ENCODE measurements at places on chromosomes 16 and 17. TPM values are rescaled to one million over a fixed set of nuclear protein-coding genes. Genes with fewer than 3 reads are reported as not detected.

- no peaks in the 10 kb centered on the region for H3K36me3 ChIP-seq
- H3K4me3 ChIP-seq: peak overlapping the region; percentile 90
- H3K27ac ChIP-seq: peak overlapping the region; percentile 88
- no peak for DNase-seq
- no peaks in the 10 kb centered on the region for H3K27me3 ChIP-seq
Measured at GRCh38 chr16:73047221-73047535, 750 bp downstream of the ZFHX3 start.

DNA sequence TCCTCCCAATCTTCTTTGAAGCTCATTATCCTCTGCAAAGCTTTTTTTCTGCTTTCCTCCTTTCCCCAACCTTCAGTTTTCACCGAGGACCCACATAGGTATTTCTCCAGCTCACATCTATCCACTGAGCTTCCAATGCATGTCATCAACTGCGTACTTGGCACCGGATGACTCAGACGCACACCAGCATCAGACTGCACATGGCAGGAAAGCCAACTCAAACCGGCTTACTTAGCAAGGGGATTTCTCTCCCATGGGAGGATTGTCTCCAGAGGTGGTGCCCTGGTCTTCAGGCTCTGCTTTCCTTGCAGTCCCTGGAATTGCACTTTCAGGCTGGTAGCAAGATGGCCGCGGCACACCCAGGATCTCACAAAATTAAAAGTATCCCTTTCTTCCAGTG lies 1.7 kb upstream of the AKTIP start:
- no peak overlapping the region for H3K4me3 ChIP-seq
- H3K27ac ChIP-seq: peak overlapping the region; percentile 94
- H3K36me3 ChIP-seq: no peaks in the 10 kb centered on the region
- no peaks in the 10 kb centered on the region for H3K27me3 ChIP-seq

- H3K4me3 ChIP-seq: no peak overlapping the region
- no peaks in the 10 kb centered on the region for H3K27me3 ChIP-seq
- H3K4me1 ChIP-seq: no peaks in the 10 kb centered on the region
- no peaks in the 10 kb centered on the region for H3K36me3 ChIP-seq
- H3K27ac ChIP-seq: no peak overlapping the region
- no peak for DNase-seq
Measured at GRCh38 chr17:75003070-75003956, 9.2 kb upstream of the MRPL58 start.

Gene TNP2
- not detected for total RNA-seq

DNA sequence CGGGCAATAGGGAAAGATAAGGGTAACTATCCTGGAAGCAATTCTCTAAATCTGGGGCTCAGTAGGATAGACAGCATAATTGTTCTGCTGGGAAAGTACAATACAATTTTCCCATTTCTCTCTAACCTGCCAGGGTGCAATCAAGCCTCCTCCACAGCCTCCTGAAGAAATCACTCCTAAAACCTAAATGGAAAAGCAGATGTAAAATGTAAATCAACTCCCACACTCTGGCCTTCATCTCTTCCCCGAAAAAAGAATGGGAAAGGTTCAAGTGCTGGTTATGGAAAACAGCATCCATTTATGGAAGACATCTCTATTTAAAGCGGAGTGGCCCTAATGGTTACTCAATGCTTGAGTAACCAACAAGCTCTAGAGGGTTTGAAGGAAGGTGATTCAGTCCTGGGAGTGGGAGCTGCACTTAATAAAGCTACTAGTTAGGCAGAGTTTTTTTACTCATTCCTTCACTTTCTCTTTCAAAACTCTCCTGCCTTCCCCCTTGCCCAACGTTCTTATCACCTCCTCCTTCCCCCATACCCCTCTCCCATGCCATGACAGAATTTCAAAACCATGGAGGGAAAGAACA lies 5.1 kb downstream of the MMD start:
- H3K27me3 ChIP-seq: no peaks in the 10 kb centered on the region
- H3K4me1 ChIP-seq: peaks cover 3% of the 10 kb centered on the region
- no peak overlapping the region for H3K27ac ChIP-seq
- no peak for DNase-seq
- H3K36me3 ChIP-seq: peaks cover under 1% of the 10 kb centered on the region

Gene VASN
- 2.7 TPM for total RNA-seq

Gene POLR2C
- 56.0 TPM for total RNA-seq

Gene NAA38
- 133 TPM for total RNA-seq

DNA sequence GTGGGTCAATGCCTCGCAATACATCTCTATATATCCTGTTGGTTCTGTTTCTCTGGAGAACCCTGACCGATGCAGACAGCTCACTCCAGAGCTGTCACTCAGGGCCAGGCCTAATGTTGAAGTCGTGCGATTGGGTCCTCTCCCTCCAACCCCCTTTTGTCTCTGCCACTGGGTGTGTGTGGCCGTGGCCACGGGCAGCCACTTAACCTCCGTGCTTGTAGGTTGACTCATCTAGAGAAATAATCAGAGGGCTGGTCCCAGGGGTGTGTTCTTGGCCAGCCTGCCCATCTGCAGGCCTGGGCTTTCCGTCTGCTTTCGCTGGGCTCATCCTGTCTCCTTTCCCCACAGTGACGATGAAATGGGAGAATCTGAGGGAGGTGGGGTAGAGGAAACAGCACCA lies 7.4 kb downstream of the ADAD2 start:
- no peak for DNase-seq
- no peaks in the 10 kb centered on the region for H3K4me1 ChIP-seq
- no peaks in the 10 kb centered on the region for H3K36me3 ChIP-seq
- no peak overlapping the region for H3K27ac ChIP-seq

DNA sequence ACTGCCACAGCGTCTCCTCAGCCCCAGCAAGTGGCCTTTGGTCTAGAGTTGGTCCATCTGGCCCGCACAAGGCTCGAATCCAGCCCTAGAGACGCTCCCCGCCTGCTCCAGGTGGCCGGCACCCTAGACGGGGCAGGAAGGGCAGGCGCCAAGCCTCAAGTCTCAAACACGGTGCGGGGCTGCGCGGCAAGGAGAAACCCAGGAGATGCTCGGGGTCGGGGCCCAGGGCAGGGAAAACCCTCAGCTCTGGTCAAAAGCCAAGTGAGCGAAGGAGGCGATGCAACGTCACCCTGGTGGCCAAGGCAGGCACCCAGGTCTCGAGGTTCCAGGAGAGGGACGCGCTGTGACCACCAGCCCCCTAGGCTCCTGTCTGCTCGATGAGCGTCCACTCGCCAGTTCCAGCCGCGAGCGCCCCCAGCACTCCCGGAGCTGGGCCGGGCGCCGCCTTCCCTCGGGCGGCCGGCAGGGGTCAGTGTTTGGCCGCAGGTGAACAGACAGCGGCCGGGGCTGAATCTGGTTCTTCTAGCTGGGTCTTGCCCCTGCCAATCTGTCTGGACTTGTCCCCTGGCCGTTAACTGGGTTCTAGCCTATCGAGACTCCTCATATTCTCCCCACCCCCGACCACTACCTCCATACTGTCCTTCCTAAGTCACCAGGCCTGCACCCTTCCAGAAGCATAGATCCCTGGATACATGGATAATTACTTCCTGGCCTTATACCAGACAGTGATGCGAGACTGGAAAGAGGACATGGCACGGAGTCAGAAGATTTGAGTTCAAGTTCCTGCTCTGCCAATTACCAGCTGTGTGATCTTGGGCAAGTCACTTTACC lies 44.0 kb downstream of the PRAC1 start:
- no peak overlapping the region for H3K4me3 ChIP-seq
- peak; percentile 83 for DNase-seq
- no peaks in the 10 kb centered on the region for H3K36me3 ChIP-seq
- no peaks in the 10 kb centered on the region for H3K27me3 ChIP-seq

Gene CA7
- 46.2 TPM for total RNA-seq

Gene REXO5
- 10.9 TPM for total RNA-seq

Gene BANP
- total RNA-seq: 18.6 TPM

DNA sequence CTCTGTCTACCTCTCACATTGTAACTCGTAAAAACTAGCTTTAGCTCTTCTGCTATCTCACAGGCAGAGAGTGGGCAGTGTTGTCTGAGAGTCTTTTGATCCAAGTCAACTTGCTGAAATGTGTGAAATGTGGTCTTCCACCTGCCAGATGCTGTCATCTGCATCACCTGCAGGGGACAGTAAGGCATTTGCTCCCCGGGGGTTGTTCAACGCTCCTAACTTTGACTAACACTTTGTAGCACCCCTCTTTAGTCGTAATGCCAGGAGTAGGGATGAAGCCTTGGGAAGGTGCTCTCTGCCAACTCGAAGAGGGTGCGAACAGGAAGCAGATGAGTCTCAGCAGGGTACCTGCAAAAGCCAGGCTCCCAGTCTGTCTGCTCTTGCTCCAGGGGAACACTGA lies 36.1 kb downstream of the SNX11 start:
- no peak for DNase-seq
- no peaks in the 10 kb centered on the region for H3K27me3 ChIP-seq
- no peak overlapping the region for H3K4me3 ChIP-seq
- H3K27ac ChIP-seq: no peak overlapping the region

- no peaks in the 10 kb centered on the region for H3K36me3 ChIP-seq
- H3K27ac ChIP-seq: no peak overlapping the region
- H3K27me3 ChIP-seq: no peaks in the 10 kb centered on the region
- DNase-seq: no peak
- no peak overlapping the region for H3K4me3 ChIP-seq
Measured at GRCh38 chr17:13827118-13827517, 225.4 kb upstream of the HS3ST3A1 start.

DNA sequence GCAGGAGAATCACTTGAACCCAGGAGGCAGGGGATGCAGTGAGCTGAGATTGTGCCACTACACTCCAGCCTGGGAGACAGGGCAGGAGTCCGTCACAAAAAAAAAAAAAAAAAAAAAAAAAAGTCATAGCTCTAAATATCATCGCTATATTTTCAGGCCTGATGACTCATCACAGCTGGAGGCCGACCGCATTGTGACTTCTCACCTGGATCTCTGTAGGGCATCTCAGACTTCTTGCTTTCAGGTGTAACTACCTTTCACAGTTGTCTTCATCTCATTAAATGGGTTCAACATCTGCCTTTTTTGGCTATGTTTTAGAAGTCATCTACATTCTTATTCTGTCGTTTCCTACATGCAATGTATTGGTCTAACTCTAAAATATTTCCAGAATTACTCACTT lies 353.1 kb upstream of the MON1B start:
- H3K4me3 ChIP-seq: no peak overlapping the region
- no peak for DNase-seq
- H3K27ac ChIP-seq: no peak overlapping the region

GRCh38 chr16:5019775-5020174 lies 14.0 kb downstream of the NAGPA start:
- DNase-seq: no peak
- H3K4me3 ChIP-seq: no peak overlapping the region
- H3K27me3 ChIP-seq: no peaks in the 10 kb centered on the region
- no peaks in the 10 kb centered on the region for H3K36me3 ChIP-seq
- H3K4me1 ChIP-seq: no peaks in the 10 kb centered on the region

- DNase-seq: no peak
- H3K27me3 ChIP-seq: no peaks in the 10 kb centered on the region
- H3K27ac ChIP-seq: no peak overlapping the region
- H3K4me1 ChIP-seq: no peaks in the 10 kb centered on the region
- H3K4me3 ChIP-seq: no peak overlapping the region
Measured at GRCh38 chr17:34714475-34715410, 135.4 kb downstream of the TMEM132E start.

Gene RTN4RL1
- 0.37 TPM for total RNA-seq
